ENCODE measurements at places on chromosomes 3 and 15.

- no peak for DNase-seq
Measured at GRCh38 chr3:87354398-87354797, 78.0 kb upstream of the POU1F1 start.

DNA sequence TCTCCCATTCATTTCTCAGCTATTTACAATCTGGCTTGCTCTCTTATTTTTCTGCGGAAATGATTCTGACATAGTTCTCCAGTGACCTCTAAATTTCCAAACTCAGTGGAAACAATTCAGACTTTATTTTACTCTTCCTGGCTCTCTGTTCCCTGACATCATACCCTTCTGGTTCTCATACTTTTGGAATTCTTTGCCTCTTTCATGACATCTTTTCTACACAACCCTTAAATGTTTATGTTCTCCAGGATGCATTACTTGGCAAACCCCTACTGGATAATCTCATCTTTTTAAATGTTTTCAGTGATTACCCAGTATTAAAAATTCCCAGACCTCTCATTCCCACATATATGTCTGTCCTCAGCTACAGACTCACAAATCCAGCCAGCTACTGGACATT is 23.9 kb upstream of the PLSCR4 start:
- DNase-seq = no peak

DNA sequence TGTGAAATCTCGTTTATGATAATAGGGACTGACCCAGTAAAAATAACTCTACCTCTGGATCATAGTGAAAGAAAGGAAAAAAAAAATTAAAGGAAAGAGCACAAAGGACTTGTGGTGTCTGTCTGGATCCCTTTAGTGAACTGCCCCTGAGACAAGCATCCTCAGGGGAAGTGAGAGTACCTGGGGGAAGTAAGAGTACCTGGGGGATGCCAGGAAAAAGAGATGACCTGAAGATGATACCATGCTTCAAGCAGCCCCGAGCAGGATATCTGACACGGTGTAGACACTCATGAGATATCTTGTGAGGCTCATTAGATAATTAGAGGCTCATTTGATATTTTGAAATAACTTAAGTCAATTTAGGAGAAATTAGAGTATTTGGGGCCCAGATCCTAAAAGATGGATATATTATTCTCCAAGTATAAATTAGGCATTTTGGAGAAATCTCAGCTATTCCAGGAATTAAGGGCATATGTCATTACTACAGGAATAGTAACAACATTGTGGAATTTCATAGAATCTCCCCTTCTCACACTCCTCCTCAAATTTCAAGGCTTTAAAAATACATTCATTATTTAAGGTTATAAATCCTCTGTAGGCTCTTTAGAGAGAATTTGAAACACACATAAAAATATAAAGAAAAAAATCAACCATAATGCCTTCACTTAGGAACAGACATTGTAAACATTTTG is 36.3 kb upstream of the PSMD6 start:
- no peak for DNase-seq

GRCh38 chr3:79497447-79498111 is 270.2 kb downstream of the ROBO1 start:
- no peak for DNase-seq

DNA sequence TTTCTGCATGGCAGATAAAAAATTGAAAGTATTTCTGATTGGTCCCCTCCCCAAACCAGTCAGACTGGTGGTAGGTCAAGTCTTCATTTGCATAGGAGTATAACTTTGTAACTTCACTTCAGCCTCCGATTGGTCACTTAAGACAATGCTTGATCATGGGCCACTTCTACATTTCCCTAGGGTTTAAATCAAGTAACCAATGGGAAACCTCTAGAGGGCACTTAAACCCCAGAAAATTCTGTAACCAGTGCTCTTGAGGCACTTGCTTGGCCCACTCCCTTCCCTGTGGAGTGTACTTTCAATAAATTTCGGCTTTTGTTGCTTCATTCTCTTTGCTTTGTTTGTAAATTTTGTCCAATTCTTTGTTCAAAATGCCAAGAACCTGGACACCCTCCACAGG is 225.5 kb downstream of the ARPP21 start:
- no peak for DNase-seq

DNA sequence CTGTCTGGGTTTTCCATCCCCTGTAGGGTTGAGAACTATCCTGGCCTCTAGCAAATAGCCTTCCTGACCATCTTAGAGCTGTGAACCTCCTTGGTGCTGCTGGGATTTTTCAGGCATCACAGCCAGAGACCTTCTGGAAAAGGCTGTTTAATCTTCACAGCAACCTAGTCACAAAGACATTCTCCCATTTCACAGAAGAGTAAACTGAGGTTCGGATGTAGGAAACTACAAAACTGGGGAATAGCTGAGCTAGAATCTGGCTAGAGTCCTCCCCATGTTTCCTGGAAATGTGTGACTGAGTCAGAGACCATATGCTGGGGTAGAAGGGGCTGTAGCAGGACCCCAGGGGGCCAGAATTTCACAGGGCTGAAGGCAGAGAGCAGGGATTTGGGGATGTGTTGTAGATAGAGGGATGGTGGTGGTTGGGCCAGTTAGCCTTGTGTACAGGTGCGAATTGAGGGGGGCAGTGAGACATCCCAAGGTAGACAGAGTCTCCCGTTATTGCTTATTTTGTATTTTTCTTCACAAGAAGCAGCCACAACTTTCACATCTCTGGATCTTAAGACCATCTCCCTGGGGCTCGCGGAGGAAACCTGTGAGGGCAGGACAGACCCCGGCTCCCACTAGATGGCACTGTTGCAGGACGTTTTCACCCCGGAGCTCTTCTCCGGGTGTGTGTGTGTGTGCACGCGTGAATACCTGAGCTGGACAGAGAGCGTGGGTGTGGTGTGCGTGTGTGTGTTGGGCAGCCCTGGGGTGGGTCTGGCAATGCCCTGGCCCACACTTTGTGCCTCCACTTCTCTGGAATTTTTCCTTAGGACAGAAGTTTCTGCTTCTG is 66.9 kb upstream of the PRR23C start:
- DNase-seq = peak; percentile 28

All from activated CD4-positive, alpha-beta T cell treated with anti-CD3 and anti-CD28 coated beads for 1 hour (primary cell).